Stimulated activated CD8-positive, alpha-beta memory T cell treated with anti-CD3 and anti-CD28 coated beads, Interleukin-4, amount 100 ng/mL, for 1 hour (primary cell): ENCODE measurements at places on chromosomes 16 and 17.

DNA sequence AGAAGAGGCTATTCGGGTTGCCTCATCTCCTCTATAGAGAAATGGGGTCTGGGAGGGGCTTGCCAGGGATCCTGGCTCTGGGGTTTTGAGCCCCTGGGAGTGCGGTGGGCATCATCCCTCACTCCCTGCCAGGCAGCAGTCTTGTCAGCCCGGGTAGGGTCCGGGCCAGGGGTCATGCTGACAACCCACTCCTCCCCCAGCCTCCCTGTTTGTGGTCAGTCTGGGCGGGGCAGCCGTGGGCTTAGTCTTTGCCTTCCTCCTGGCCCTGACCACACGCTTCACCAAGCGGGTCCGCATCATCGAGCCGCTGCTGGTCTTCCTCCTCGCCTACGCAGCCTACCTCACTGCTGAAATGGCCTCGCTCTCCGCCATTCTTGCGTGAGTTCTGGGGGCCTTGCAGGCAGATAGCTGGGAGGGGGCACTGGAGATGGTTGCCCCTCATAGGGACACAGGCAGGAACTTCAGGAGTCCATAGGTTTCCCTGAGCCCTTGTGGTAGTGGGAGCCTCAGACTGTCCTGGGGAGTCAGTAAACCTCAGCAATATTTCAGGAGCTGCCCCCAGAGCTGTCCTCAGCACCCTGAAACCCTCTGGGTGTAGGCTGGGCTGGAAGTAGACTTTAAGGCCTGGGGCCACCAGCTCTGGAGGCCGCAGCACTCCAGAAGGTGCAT lies 6.9 kb downstream of the SLC9A5 start:
- DNase-seq, result no peak

DNA sequence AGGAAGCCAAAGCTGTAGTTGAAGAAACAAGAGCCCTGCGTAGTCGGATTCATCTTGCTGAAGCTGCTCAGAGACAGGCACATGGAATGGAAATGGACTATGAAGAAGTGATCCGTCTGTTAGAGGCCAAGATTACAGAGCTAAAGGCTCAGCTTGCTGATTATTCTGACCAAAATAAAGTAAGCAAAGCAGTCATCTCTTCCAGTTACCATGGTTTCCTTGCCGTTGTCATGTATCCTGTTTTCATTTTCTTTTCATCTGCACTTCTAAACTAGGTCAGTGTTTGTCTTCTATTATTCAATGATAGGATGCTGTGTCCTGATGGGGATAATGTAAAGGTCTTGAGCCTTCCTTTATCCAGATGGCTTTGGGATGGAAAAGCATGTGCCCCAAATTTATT lies 104.3 kb downstream of the STXBP4 start:
- no peak for DNase-seq

DNA sequence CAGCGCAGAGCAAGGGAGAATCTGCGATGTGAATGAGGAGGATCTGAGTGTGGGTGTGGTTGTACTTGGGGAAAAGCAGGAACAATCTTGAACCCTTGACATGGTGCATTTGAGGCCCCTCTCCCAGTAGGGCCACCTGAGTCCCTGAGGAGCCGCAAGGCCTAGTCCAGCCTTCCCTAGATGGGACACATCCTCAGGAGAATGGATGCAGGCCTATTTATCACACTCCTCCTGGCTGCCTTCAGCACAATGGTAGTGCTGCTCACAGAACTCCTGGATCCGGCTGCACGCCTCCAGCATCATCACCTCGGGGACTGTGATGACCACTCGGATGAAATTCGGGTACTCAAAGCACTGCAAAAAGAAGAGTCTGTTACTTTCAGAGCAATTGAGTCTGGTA lies 9.0 kb downstream of the TAT start:
- no peak for DNase-seq

DNA sequence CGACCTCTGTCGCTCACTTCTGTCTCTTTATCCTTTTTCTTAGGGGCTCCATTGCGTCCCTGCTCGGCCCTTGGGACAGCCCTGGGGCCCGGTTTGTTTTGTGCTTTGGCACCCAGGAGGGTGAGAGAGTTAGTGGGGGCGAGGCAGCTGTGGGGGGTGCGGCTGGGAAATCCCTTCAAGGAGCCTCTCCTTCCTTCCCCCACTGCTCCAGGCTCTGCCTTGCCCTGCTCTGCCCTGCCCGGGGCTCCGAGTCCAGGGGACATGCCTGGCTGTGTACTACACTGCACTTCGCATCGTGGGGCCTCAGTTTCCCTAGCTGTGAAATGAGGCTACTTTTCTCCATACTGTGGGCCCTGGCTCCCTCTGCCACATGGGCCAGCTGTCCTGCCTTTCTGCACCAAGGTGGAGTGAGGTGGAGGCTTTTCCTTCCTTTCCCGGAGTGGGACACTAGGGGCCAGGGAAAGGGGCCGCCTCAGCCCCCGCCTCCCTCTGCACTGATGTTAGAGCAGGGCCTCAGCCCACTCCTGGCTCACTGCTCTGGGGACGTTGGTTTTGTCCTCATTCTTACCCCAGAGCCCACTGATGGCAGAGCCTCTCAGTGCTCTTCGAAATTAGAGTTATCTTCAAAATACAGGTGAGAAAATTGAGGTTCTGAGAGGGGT lies 980 bp downstream of the LLGL1 start:
- no peak for DNase-seq

GRCh38 chr17:46865100-46865499 lies 13.7 kb downstream of the WNT9B start:
- DNase-seq, result no peak

GRCh38 chr16:53805752-53806151 lies 101.8 kb downstream of the FTO start:
- no peak for DNase-seq

DNA sequence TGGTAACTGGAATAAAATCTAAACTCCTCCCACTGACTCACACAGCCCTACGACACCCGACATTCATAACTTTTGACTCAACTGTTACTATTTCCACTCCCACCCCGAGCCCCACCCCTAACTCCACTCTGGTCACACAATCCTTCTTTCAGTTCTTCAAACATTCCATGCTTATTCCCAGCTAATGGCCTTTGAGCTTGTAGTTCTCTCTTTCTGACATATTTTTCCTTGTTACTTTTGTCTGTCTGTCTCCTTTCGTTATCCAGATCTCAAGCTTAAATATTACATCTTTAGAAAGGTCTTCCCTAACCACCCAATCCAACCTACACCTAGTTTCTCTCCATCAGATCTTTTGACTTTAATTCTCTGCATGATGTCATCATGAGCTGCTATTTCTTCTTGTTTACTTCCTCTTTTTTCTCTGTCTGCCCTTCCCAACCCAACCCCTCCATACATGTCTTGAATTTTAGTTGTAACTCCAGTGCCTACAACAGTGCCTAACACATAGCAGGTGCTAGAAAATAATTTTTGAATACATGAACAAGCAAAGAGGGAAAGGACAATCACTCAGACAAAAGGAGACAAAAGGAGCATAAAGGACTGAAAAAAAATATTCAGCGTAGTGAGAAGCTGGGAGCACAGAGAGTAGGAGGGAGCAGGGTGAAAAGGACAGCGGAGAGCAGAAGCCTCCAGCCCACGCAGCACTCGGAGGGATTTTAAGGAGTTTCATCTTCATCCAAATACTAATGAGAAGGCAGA lies 65.2 kb upstream of the SMIM36 start:
- no peak for DNase-seq

GRCh38 chr17:47072886-47073285 lies 93.8 kb upstream of the RPRML start:
- no peak for DNase-seq

DNA sequence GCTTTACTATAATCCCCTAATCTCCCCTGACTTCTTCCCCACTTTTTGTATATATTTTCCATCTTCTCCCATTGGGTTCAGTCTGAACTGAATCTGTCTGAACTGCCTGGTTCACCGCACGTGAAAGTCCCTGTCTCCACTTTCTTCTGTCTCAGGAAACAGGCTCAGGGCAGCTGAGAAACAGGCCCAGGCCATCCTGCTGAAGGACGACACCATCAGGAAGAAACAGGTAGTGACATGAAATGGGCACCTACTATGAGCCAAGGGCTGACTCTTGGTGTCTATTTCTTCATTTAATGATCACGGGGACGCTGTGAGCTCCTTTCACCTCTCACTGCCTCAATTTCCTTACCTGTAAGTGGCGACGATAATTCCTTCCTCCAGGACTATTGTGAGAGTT lies 90.5 kb upstream of the HSBP1 start:
- DNase-seq, result no peak

DNA sequence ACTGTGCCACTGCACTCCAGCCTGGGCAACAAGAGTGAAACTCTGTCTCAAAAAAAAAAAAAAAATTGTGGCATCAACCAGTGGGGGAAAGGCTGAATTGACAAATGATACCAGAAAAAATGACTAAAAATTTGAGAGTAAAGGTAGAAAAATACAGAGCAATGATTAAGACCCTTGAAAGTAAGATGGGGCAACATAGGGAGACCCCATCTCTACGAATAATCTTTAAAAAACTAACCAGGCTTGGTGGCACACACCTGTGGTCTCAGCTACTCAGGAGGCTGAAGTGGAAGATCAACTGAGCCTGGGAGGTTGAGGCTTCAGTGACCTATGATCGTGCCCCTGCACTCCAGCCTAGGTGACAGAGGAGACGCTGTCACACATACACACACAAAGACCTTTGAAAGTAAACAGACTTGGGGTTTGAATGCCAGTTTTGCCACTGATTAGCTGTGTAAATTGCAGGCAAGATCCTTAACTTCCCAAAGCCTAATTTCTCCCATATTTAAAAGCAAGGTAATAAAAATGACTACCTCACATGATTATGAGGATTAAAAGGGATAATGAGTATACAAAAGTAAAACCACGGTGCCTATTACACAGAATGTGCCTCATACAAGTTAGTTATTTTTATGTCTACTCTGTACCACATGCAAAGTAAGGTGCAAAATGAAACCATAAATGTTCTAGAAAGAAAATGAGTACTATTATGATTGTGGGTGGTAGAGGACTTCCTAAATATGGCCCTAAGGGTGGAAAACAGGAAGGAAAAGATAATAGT lies 21.7 kb upstream of the PAFAH1B1 start:
- no peak for DNase-seq

- DNase-seq, result no peak
These were observed 530 bp downstream of the GSG1L start for GRCh38 chr16:28062847-28063521.

DNA sequence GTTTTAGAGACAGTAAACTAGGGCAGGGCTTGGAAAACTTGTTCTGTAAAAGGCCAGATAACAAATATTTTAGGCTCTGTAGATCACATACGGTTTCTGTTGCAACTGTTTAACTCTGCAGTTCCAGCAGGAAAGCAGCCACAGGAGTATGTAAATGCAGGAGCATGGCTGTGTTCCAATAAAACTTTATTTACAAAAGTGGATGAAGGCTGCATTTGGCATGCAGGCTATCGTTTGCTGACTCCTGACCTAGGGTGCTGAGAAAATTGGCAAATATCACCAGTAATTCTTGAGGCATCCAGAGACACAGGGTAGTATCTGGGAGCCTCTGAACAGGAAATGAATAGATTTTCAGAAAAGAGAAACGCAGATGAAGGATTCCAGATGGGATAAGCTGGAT lies 274.0 kb downstream of the MAF start:
- no peak for DNase-seq
